H9 (cell line): ENCODE measurements at places on chromosomes 1 and 21. TPM values are rescaled to one million over a fixed set of nuclear protein-coding genes. Genes with fewer than 3 reads are reported as not detected.

The ADORA3 gene
- not detected in 2 replicates for total RNA-seq

DNA sequence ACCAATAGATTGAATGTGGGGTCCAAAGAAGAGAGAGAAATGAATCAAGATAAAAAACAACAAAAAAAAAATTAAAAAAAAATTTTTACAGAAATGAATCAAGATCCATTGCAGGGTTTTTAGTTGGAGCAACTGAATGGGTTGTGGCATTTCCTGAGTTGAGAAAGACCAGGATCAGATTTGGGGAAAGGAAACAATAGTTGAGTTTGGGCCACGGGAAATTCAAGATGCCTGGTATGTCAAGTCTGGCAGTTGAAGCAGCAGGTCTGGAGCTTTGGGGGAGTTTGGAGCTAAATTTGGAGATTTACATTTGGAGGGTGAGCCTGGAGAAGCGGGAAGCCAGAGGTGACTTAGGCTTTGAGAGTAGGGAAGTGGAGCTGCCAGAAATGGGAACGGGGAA, 22.6 kb downstream of the ATP8B2 start:
- no peak for DNase-seq
- H3K27me3 ChIP-seq: no peaks in the 10 kb centered on the region
- no peak overlapping the region for H3K4me3 ChIP-seq
- peaks cover 61% of the 10 kb centered on the region for H3K36me3 ChIP-seq

DNA sequence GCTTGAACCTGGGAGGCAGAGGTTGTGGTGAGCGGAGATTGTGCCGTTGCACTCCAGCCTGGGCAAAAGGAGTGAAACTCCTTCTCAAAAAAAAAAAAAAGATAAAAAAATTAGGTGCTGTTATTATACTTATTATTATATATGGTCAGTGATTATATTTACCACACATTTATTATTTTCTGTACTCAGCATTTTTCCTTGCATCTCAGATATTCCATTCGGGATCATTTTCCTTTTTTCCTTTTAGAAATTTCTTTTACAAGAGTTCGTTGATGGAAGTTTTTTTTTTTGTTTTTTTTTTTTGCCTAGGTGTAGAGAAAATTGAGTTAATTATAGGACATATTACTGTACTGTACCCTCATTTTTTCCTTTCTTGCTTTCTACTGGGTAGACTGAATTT, 13.5 kb downstream of the CCDC30 start:
- no peaks in the 10 kb centered on the region for H3K36me3 ChIP-seq
- H3K4me3 ChIP-seq: no peak overlapping the region
- DNase-seq: no peak
- H3K27me3 ChIP-seq: no peaks in the 10 kb centered on the region
- H3K4me1 ChIP-seq: no peaks in the 10 kb centered on the region
- no peak overlapping the region for H3K27ac ChIP-seq

The OVAAL gene
- not detected in 2 replicates for total RNA-seq

DNA sequence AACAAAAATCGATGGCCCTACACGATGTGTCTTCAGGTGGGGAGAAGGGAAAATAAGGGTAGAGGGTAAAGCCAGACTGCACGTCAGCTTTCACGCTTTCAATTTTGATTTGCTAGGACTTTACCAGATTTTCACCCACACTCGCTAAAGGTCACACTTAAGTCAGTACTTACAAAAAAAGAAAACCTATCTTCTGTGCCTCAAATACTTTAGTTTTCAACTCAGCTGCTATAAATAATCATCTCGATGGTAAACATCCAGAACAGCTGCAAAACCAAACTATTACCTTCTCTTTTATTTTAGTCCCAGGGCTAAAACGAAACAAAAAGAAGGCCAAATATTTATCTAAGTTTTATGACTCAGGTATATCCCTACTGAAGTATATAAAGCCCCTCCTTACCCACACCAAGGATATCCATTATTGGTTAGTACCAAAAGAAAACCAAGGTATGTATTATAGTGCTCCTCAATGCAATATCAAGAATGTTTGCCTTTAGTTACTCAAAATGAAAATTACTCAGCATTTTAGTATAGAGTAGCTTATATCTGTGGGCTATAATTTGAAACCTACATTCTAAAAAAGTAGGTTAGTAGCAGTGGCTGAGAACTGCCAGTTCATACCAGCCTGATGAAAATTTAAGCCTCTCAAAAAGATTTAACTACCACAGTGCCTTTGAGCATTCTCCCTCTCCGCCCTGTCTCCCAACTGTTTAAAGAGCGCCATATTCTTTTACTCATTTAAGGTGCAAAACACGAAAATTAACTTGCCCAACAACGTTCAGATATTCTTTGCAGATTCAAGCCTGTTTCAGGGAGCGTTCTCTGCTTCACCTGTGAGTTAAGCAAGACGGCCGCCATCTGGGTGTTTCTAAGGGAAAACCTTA, 1.5 kb downstream of the CSDE1 start:
- H3K36me3 ChIP-seq: peaks cover 12% of the 10 kb centered on the region
- peaks cover 9% of the 10 kb centered on the region; the same call in 1 of the 2 replicates for H3K4me1 ChIP-seq
- H3K27ac ChIP-seq: peak overlapping the region; percentile 76
- DNase-seq: no peak

The FMO3 gene
- not detected in 2 replicates for total RNA-seq

GRCh38 chr1:93964777-93965200, 55.6 kb upstream of the GCLM start:
- no peak overlapping the region for H3K27ac ChIP-seq
- H3K4me3 ChIP-seq: no peak overlapping the region
- H3K4me1 ChIP-seq: no peaks in the 10 kb centered on the region
- no peak for DNase-seq
- H3K27me3 ChIP-seq: no peaks in the 10 kb centered on the region

DNA sequence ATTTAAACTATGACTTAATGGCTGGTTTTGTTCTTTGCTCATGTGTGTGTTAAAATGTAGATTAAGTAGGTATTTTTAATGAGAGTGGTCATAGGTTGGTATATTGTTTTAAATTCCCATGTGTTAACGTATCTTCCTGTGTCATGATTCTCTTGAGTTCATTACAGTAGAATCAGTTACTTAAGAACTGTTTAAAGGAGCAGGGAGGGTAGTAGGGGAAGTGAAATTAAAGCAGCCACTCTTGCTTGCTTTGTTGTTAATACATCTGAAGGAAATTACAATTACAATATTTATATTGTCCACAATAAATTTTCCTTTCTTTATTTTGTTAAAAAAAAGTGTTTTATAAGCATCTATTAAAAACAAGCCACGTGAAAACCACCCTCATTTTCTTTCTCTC, 119.2 kb upstream of the KIAA1614 start:
- H3K4me1 ChIP-seq: no peaks in the 10 kb centered on the region
- H3K4me3 ChIP-seq: no peak overlapping the region
- H3K27me3 ChIP-seq: no peaks in the 10 kb centered on the region
- DNase-seq: no peak

The BTBD19 gene
- 1.4 and 1.9 TPM in 2 replicates for total RNA-seq

The ELAVL4 gene
- not detected in 2 replicates for total RNA-seq

The SERINC2 gene
- 14.1 and 14.7 TPM in 2 replicates for total RNA-seq

The THEM5 gene
- total RNA-seq: not detected in 2 replicates

The RAB25 gene
- total RNA-seq: 42.8 and 43.1 TPM in 2 replicates

DNA sequence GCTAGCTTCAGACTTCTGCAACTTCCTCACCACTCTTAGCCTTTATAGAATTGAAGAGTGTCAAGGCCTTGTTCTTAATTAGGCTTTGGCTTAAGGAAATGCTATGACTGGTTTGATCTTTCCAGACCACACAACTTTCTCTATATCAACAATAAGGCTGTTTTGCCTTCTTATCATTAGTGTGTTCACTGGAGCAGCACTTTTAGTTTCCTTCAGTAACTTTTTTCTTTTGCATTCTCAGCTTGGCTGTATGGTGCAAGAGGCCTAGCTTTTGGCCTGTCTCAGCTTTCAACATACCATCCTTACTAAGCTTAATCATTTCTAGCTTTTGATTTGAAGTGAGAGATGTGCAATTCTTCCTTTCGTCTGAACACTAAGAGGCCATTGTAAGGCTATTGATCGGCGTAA, 8.6 kb downstream of the PRKACB start:
- no peak overlapping the region for H3K4me3 ChIP-seq
- H3K36me3 ChIP-seq: 0 out of 2 replicates have a peak, but pooled peaks cover 2% of the 10 kb centered on the region
- no peak overlapping the region for H3K27ac ChIP-seq
- DNase-seq: no peak
- no peaks in the 10 kb centered on the region for H3K27me3 ChIP-seq
